ENCODE measurements at places on chromosomes 7 and 10.

DNA sequence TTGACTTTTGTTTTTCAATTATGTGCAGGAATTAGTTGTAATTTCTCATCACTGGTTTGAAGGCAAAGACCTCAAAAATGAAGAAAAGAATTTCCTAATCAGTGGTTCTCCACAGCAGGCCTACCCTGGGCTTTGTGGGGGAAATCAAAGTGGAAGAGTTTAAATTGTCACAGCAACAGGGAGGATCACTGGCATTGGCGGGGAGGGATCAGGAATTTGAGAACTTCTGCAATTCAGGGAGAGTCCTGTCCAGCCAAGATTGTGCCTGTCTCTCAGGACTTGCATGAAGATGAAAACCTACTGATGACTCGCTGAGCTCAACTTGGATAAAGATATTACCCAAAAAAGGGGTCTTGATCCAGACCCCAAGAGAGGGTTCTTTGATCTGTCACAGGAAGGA lies 70.1 kb downstream of the HACD1 start:
- no peak for DNase-seq

GRCh38 chr7:47587351-47587750 lies 5.4 kb upstream of the TNS3 start:
- DNase-seq = no peak

- no peak for DNase-seq
These were observed 23.1 kb downstream of the SORCS3 start for GRCh38 chr10:104664205-104664604.

DNA sequence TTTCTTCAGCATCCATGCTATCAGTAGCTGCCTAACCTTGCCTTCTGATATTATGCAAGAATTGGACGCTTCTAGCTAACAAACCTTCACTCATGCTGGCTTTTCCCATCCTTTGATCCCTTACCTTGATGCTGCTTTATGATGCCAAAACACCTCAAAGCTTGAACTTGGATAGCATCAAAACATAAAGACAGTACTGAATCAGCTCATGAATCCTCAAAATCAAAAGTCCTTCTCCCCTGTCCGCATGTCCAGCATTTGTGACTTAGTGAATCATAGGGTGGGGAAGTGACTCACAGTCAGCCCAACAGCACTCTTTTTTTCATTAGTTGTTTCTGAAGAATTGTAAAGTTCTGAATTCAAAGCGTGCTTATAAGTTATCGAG lies 89.5 kb upstream of the PIK3CG start:
- no peak for DNase-seq

GRCh38 chr10:97510686-97511085 lies 12.0 kb downstream of the UBTD1 start:
- no peak for DNase-seq

DNA sequence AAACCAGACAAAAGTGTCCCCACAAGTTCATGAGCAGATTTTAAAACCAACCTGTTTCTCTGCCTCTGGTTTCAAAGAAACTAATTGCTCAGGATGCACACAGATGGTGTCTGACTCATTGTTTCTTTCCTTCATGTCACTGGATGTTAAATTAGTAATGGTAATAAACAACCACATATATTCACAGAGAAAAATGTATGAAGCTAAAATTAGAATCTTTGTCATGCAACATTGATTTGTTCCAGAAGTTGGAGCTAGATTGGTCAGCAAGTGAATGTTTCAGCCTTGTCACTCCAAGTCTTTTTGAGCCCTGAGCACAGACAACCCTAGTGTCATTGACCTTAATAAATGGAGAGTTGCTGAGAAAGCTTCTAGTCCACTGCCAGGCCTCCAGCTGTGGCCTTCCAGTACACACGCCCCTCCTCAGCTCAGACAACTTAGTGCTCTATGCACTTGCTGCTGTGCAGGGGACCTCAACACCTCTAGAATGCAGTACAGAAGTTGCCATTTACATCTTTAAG lies 175.9 kb downstream of the CCDC71L start:
- DNase-seq = no peak

DNA sequence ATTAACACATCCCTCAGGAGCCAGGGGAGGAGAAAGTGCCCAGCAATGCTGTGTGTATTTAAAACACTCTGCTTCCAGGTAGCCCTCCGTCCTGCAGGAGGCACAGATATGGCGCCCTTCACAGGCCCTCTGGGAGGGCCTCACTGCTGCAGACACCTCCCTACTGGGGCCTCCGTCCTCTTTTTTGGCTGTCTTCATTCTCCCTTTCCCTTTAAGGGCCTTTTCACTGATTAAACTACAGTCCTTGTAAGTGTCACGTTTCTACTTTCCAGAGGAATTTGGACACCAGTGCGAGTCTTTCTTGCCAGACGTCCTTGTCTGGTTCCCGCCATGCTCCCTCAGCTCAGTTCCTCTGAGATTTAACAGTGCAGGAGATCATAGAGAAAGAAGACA lies 39.7 kb upstream of the MKRN1 start:
- no peak for DNase-seq

- no peak for DNase-seq
These were observed 283.8 kb upstream of the C7orf33 start for GRCh38 chr7:148306759-148307158.

DNA sequence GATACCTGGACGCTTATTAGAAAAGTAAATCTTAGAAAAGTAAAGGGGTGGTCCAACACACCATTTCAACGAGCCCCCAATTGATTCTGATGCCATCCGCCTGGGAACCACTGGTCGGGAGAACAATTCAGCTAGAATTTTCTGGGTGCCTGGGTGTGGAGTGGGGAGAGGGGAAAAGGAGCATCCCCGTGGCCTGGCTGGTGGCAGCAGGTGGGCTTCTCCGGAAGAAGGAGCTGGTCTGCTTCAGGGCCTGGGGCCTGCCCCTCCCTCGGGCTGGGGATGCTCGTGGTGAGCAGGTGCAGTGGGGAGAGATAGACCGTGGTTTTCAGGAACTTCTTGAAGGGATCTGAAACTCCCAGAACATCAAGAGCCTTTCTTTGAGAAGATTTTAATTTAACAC lies 39.9 kb upstream of the DUSP5 start:
- no peak for DNase-seq

DNA sequence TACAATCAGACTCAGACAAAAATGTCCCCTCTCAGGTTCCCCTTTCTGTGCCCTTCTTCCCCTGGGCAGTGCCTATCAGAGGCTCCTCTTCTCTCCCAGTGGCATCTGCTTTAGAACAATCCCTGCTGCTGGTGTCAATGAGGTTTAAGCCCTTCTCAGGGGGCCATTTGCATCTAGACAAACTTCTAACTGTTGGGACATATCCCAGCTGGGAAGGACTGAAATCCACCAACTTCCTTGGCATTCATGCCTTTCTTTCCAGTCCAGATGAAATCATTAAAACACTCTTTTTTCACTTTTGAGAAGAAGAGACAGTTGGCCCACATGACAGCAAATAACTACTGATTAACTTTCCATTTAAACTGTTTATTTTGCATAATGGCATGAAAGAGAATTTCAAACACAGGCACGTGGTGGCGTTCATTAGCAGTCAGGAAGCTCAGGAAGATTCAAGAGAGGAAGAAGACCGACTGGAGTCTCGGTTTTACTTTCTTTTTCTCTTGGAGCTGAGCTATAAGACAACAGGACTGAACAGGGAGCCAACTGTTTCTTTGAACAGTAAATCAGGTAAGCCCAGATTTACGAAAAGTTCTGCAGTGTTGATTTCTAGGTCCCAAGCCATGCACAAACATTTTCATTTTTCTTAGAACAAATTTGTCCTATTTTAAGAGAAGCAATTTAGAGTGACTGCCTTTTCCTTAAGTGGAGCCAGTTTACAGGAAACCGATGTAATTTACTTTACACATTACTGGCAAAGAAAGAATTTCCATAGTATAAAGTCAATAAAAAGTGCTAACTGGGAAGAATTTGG lies at the start of gene GIMAP2:
GIMAP2 (plus strand) TSS at position 488 of the 811 bp plus-strand sequence. CDS start 1,354 bp downstream, outside the sequence.
- no peak for DNase-seq

DNA sequence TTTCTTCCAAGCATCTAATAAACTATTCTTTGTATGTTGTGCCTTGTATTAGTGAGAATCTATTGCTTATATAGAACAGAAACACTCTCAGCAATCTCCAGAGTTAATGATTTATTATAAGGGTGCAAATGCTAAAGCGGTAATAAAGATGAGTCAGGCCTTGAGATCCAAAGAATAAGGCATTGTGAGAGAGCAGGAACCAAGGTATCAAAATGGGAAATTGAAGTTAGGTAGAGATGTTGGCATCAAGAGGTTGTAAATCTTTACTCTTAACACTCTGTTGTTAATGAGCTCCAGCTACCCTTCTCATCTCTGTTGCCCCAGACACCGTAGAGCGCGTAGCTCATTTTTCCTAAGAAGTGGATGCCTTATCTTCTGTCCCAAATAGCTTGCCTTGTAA lies 375.2 kb downstream of the ARL4A start:
- DNase-seq = no peak

DNA sequence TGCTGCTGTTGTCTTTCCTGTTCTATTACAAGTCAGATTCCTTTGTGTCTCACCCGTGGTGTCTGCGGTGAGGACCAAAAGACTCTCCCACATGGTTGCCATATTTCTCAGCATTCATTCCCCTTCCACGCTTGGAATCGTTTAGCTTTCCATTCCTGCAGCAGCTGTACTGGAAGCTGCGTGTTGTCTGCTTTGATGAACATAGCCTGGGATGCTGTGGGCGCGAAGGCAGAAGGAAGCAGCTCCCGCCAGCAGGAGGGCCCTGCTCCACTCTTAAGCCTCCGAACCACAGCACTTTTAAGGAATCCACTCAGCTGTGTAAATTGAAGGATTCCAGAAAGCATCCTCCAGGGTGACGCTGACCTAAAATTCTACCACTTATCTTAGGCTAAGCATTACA lies 303.6 kb upstream of the PITRM1 start:
- DNase-seq = no peak

GRCh38 chr10:71176661-71177060 lies 35.7 kb upstream of the UNC5B start:
- no peak for DNase-seq

GRCh38 chr10:82206831-82207230 lies 331.8 kb downstream of the NRG3 start:
- no peak for DNase-seq

- DNase-seq = no peak
These were observed 36.0 kb downstream of the RHOBTB1 start for GRCh38 chr10:60908031-60908430.

- DNase-seq = no peak
These were observed 1.2 kb downstream of the PLOD3 start for GRCh38 chr7:101216001-101216859.

GRCh38 chr7:29071203-29071874 lies 75.0 kb downstream of the CPVL start:
- no peak for DNase-seq

DNA sequence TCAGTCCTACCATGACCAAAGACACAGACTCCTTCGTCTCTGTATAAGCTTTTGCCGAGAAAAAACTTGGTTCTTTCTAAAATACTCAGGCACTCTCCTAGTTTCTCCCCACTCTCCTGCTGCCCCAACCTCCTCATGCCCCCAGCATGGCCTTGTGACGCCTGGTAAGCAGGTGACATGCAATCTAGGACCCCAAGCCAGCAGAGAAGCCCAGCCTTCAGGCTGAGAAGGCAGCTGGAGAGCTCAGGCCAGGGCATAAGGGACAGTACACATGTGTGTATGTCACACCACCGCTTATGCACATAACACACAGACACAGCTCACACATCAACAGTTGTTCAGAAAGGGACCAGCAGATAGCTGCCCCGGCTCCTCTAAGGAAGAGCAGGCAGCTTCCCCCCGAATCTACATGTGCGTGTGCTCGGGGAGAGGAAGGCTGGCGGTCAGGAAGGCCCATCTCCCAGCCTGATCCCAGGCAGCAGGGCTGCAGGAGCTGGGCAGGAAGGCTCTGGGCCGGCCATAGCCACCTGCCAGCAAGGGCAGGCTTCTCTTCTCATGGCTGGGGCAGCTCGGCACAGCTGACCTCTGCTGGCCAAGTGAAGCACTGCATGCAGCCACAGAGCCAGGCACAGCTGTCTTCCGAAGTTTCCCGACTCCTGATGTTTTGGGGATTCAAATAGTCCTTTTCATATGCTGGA lies 8.5 kb downstream of the DDX56 start:
- peak; percentile 62 for DNase-seq

DNA sequence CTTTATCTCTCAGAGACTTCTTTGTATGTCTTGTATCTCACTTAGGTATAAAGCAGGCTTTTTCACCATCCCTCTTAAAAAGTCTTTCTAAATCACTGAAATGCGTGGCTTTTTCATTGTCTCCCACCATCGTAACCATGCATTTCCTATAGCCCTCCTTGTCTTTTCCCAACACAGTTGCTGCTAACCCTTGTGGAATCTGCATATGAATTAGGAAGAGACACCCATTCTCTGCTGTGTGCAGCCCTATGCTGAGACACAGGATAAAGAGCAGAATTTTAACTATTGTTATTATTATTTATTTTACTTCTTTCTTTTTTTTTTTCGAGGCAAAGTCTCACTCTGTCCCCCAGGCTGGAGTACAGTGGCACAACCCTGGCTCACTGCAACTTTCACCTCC lies 804.3 kb upstream of the COBL start:
- no peak for DNase-seq

DNA sequence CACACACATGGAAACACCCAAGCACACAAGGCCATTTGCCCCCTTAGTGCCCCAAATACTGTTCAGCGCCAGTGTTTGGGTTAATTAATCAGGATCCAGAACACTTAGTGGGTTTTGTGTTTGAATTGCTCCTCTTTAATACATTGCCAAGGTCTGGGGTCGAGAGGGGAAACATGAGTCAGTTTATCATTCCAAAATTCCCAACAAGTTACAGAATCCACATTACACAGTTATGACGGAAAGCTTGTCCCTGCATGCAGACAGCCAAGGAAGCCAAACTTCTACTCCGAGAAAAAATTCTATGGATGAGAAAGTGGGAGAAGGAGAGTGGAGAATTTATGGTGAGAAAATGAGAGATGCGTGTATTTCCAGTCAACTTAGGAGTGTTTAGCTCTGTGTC lies 189.0 kb downstream of the NPSR1 start:
- no peak for DNase-seq

GRCh38 chr10:7119325-7120015 lies 291.4 kb downstream of the SFMBT2 start:
- DNase-seq = no peak

DNA sequence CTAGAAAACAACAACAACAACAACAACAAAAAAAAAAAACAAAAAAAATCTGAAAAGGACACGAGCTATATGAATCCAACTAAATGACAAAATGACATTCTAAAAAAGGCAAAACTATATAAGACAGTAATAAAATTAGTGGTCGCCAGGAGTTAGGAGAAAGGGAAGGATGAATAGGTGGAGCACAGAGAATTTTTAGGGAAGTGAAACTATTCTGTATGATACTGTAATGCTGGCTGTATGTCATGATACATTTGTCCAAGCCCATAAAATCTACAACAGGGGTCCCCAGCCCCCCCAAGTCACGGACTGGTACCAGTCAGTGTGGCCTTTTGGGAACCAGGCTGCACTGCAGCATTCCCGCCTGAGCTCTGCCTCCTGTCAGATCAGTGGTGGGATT lies 2.8 kb upstream of the PUS7 start:
- DNase-seq = no peak

GRCh38 chr10:7960108-7960507 lies 94.4 kb upstream of the GATA3 start:
- no peak for DNase-seq

DNA sequence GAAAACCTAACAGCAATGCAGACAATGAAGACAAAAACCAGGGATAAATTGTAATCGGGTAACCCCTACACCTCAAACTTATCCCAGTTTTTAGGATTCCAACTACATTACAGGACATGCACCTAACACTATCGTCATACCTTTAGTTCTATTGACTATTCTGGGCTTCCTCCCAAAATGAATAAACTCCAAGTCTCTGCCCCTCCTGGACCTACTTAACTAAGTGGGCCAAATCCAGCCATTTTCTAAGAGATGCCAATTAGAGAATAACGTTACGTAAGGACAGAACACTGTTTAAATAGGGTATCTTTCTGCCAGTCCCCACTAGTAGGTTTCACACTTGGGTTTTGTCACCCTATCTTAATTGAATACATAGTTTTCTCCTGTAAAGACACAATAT lies 253.1 kb upstream of the MKLN1 start:
- no peak for DNase-seq

Data from naive thymus-derived CD8-positive, alpha-beta T cell (primary cell).